ENCODE measurements at places on chromosomes 1 and 21.

- no peak overlapping the region for H3K4me3 ChIP-seq
- H3K27ac ChIP-seq = no peak overlapping the region
- DNase-seq = no peak
- no peaks in the 10 kb centered on the region for H3K4me1 ChIP-seq
These were observed 240.5 kb downstream of the LTN1 start for GRCh38 chr21:28752131-28752530.

- H3K27me3 ChIP-seq = no peaks in the 10 kb centered on the region
- no peak overlapping the region for H3K4me3 ChIP-seq
- H3K36me3 ChIP-seq = no peaks in the 10 kb centered on the region
- H3K27ac ChIP-seq = no peak overlapping the region
- no peak for DNase-seq
These were observed 149.5 kb downstream of the GRIK3 start for GRCh38 chr1:36884801-36885200.

- no peaks in the 10 kb centered on the region for H3K36me3 ChIP-seq
- H3K4me1 ChIP-seq = peaks cover 5% of the 10 kb centered on the region
- no peak overlapping the region for H3K27ac ChIP-seq
- no peak overlapping the region for H3K4me3 ChIP-seq
- DNase-seq = peak; percentile 36
These were observed 330.2 kb downstream of the S1PR1 start for GRCh38 chr1:101566883-101567538.

DNA sequence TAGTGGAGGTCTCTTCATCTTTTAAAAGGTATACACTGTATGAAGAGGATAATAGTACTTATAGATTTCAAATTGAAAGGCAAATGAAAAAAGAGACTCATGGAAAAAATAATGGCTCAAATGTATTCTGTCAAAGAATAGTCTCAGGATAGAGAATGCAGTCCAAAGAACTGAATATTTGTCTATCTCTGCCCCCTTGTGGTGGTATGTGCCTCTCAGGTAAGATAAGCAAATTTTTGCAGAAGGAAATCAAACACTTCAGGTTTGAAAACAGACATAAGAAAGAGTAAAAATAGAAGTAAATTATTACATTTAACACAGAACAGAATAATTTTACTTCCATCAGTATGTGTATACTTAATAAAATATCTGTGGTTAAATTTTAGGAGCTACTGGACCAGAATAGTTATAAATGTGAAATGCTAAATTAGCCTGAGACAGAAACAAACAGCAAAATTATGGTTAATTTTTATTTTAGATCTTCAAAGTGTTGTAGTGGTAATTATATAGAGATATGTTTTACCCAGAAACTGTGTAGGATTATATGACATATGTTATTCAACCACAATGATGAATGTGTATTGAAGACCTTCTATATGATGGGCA is 164.4 kb upstream of the PALMD start:
- peak; percentile 9 for DNase-seq
- H3K36me3 ChIP-seq = no peaks in the 10 kb centered on the region
- H3K4me3 ChIP-seq = no peak overlapping the region
- no peaks in the 10 kb centered on the region for H3K27me3 ChIP-seq
- no peak overlapping the region for H3K27ac ChIP-seq

DNA sequence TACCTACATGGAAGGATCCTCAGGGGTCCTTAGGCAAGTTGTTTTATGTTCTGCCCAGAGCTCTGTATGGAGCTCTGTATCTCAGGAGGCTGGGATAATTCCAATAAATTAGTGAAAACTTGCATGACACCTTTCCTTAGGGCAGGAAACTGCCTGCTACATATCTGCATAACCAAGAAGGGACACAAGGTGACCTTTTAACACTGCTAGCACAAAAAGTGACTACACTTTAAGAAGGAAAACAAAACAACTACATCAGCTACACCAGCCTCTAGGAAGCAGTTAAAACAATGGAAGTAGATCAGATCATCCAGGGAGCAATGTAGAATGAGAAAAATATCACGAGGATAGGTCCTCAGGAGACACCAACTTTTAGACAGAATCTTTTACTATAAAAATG is 93.9 kb downstream of the TNFSF18 start:
- DNase-seq = no peak
- no peak overlapping the region for H3K27ac ChIP-seq
- no peaks in the 10 kb centered on the region for H3K27me3 ChIP-seq

GRCh38 chr1:221884821-221885220 is 142.9 kb upstream of the DUSP10 start:
- DNase-seq = no peak
- no peaks in the 10 kb centered on the region for H3K27me3 ChIP-seq
- H3K27ac ChIP-seq = no peak overlapping the region
- H3K36me3 ChIP-seq = no peaks in the 10 kb centered on the region

DNA sequence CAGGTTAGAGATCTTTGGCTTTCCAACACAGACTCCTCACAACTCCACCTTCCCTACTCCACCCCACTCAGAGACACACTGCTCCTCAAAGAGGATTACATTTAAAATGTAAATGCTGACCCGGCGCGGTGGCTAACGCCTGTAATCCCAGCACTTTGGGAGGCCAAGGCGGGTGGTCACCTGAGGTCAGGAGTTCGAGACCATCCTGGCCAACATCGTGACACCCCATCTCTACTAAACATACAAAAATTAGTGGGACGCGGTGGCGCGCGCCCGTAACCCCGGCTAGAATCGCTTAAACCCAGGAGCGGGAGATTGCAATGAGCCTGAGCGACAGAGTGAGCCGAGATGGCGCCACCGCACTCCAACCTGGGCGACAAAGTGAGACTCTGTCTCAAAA is 1.8 kb upstream of the ANP32E start:
- H3K4me3 ChIP-seq = no peak overlapping the region
- peaks cover 6% of the 10 kb centered on the region for H3K4me1 ChIP-seq
- no peaks in the 10 kb centered on the region for H3K27me3 ChIP-seq
- H3K36me3 ChIP-seq = no peaks in the 10 kb centered on the region
- no peak for DNase-seq

DNA sequence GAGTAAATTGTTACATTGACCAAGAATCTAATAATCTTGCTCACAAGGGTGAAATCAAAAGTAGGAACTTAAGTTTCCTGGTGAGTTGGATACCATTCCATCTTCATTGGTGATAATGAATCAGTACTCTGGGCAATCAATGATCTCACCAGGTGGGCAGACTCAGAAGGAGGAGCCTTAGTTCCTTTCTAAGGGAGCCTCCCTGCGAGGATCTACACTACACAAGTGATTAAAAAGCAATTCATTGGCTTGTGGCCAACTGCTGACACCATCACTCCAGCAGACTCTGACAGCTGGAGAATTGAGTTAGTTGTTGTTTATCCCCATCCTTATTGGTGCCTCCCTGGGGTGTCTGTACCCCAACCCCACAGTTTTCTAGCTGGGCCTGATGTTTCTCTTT is 84.1 kb upstream of the VANGL1 start:
- no peak for DNase-seq
- H3K4me1 ChIP-seq = no peaks in the 10 kb centered on the region
- no peak overlapping the region for H3K27ac ChIP-seq

DNA sequence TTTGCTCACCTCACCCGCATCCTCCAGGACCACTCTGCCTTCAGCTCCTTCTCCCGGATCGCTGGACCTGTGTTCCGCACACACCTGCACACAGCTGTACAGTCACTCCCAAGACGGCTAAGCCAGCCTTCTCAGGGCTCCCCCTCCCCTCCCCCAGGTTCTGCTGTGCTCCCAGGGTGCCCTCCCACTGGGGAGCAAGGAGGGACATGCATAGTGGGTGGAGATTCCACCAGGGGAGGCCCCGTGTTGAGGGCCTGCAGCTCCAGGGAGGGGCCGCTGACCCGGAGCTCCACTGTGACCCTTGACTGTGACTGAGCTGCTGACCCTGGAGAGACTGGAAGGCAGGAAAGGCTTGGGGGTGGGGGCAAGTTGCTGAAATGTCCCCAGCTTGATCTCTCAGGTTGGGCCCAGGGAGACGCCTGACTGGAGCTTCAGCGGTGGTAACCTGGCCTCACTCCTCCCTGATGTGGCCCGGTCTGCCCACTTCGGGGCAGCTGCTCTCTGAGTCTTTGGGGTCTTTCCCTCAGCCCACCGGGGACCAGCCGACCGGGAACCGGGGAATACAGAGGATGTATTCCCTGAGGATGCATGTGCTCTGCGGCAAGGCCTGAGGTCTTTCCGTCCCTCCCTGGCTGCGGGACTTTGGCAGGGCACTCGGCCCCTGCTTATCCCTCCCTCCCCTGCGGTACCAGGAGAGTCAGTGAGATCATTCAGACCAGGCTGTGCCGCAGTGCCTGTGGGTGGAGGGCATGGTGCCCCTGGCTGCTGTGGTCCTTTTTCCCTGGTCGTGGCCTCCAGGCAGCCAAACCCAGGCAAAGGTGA is 28.6 kb upstream of the PLCH2 start:
- no peaks in the 10 kb centered on the region for H3K36me3 ChIP-seq
- DNase-seq = no peak
- no peak overlapping the region for H3K4me3 ChIP-seq
- no peak overlapping the region for H3K27ac ChIP-seq
- H3K27me3 ChIP-seq = peaks cover 51% of the 10 kb centered on the region
- peaks cover 4% of the 10 kb centered on the region for H3K4me1 ChIP-seq

- H3K4me3 ChIP-seq = no peak overlapping the region
- H3K4me1 ChIP-seq = no peaks in the 10 kb centered on the region
- H3K36me3 ChIP-seq = peaks cover 65% of the 10 kb centered on the region
These were observed 32.0 kb upstream of the MYOCOS start for GRCh38 chr1:171590022-171590421.
